Stimulated activated CD4-positive, alpha-beta T cell treated with anti-CD3 and anti-CD28 coated beads, Interleukin-12 subunit alpha, Interleukin-12 subunit beta, amount 100 ng/mL, for 48 hours (primary cell): ENCODE measurements at places on chromosomes 3 and 15.

DNA sequence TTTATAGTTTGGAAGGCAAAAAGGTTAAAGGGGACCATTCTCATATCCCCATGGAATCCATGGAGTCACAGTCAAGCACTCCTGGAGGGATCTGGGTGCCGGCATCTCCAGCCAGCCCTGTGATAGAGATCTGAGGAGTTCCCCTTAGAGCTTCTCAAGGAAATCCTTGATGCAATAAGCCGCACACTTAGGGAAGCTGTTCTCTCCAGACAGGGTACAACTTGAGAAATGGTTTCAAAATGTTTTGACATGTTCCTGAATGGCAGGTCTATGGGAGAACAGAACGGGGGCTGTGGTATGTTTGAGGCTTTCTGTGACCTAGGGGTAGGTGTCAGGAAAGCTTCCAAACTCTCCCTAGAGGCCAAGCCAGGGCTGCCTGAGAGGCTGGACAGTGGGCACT lies 292.9 kb downstream of the TLE3 start:
- no peak for DNase-seq

DNA sequence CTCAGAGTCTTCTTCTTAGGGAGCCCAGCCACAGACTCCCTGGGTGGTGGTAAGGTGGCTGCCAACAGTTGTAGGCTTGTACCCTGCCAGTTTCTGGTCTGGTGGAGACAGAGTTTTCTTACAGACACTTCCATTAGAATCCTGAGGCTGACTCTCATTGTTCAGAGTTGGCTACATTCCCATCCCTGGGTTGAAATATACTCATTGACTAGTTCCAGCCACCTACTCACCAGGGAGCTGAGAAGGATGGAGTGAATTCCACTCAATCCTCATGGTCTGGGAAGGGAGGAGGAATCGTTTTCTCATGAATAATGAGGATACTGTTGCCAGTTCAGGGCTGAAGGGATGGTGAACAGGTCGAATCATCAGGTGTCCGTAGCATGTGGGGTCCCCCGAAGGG lies 226.5 kb upstream of the PROK2 start:
- no peak for DNase-seq

DNA sequence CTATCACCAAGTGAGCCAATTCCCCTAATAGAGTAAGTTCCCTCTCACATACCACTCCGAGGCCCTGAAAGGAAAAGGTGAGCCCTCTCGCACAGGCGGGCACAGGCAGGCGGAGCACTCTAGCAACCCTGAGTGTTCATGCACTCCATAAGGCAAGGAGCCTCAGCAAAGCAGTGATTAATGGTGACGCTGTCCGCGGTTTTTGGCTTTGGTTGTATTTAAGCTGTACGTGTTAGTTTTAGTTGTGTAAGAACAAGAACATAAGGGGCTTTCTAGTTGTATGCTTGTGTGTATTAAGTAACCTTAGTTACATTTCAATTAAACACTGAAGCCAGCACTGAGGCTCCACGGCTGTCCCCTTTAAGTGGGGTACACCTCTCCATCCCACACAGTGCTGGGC lies 33.1 kb downstream of the KLHL25 start:
- DNase-seq, result no peak

DNA sequence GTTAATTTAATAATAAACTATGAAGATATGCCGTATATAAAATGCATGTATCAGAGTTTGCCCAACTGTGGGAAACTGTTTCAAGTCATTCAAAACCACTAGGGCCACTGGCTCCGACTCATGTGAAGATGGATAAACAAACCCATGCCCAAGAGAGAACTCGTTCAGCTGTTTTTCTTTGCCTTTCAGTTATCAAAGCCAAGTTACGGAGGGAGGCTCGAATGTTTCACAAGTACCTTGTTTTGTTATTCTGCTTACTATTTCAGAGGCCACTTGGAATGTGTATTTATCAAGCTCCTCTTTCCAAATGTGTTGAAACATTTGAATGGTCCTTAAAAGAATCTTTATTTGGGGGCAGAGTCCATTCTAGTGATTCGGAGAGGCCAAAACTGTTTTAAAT lies 82.1 kb downstream of the DUT start:
- DNase-seq, result no peak

DNA sequence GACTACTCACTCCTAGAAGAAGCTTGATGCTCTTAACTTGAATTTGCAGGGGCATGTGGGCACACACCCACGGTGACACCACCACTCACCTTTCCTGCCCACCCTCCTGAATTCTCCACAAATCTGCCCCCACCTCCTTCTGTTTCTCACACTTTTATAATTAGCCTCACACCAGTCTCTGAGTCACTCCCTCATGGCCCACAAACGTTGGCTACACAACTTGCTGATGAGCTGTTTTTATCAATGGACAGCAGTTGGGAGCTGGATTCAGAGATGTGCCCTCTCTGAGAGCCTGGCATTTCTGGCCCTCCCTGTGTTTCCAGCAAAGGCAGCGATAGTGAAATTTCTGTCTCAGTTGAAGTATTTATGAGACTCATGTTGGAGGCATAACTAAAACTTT lies 1.3 kb downstream of the COLQ start:
- no peak for DNase-seq

DNA sequence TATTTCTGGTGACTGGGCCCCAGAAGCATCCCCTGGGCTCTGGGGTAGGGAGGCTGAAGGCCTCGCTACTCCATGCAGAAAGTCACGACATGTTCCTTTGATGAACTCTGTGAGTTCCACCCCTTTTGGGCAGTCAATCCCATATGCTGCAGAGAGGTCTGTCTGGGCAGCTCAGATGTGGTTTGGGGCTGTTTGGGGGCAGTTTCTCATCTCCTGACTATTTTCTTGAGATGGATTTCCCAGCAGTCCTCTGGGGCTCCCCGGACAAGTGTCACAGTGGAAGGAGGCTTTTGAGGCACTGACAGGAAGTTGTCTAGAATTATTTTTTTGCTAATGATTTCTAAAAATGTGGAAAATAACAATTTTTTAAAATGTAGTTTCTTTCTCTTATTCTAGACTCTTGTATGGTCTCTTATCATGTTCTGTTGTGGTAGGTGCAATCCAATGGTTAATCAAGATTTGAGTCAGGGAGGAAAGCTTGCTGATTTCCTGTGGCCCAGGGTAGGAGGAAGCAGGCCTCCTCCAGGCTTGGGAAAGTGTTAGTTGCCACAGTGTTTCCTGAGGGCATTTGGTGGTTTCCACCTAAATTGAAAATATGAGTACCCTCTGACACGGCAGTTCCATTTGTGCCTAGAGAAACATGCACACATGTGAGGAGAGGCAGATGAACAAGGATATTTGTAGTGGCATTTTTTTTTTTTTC lies 19.9 kb upstream of the TATDN2 start:
- peak; percentile 47 for DNase-seq

DNA sequence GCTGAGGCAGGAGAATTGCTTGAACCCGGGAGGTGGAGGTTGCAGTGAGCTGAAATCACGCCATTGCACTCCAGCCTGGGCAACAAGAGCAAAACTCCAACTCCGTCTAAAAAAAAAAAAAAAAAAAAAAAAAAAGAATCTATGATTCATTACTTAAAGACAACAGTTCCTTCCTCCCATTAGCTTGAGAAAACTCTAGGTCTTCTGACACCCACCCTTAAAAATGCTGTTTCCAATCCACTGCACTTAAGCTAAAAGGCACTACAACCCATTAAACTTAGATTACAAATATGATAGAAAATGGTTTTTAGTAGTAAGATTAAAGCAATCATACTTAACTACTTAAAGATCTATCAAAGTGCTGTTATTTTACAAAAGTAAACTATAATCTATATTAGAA lies 40.0 kb upstream of the BHLHE40 start:
- no peak for DNase-seq

GRCh38 chr3:99885851-99886250 lies 68.2 kb downstream of the CMSS1 start:
- DNase-seq, result no peak

DNA sequence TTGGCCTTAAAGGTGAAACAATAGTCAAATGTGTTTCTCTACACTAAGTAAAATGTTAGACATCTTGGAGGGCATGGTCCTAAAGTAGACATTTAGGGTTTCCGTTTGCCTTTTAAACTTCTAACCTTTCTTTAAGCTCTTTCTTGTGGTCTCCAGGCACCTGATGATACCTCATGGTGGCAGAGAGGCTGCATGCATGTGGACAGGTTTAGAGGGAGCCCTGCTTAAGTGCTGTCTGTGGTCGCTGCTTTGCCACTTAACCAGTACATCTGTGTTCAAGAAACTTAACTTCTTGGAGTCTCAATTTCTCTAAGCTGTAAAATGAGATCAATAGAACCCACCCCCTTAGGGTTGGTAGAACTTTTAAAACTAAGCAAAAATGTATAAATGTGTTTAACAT lies 6.2 kb downstream of the MITF start:
- DNase-seq, result no peak

GRCh38 chr15:65409036-65409631 lies 13.6 kb downstream of the IGDCC4 start:
- no peak for DNase-seq

DNA sequence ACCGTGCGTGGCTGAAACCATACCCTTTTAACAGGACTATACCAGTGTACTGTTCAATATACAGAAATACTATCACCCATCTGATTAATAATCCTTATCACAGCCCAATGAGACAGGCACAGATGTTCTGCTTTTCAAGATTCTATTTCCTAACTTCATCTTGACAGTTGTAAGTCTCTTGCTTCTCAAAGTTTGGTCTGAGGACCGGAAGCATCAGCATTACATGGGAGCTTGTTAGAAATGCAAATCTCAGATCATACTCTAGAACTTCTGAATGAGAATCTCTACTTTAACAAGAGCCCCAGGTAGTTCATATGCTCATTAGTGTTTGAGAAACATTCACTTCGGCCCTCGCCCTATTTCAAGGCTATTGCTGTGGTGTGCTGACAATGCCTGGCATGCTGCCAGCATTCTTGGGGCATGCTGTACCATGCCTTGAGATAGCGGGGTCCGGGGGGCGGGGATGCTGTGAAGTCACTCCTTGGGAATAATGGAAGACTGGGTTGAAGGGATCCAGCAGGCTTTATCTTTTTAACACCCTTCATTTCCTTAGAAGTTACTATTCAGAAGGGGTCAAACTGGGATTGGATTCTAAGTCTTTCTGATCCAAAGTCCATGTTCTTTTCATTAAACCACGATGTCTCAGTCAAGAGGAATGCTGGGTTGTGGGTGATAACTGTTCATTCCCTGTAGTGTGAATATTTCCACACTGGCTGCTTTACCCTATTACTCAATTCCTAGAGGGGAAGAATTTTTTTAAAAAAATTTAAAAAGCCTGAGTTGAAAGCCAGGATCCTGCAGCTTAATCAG lies 194.7 kb downstream of the LPP start:
- no peak for DNase-seq

DNA sequence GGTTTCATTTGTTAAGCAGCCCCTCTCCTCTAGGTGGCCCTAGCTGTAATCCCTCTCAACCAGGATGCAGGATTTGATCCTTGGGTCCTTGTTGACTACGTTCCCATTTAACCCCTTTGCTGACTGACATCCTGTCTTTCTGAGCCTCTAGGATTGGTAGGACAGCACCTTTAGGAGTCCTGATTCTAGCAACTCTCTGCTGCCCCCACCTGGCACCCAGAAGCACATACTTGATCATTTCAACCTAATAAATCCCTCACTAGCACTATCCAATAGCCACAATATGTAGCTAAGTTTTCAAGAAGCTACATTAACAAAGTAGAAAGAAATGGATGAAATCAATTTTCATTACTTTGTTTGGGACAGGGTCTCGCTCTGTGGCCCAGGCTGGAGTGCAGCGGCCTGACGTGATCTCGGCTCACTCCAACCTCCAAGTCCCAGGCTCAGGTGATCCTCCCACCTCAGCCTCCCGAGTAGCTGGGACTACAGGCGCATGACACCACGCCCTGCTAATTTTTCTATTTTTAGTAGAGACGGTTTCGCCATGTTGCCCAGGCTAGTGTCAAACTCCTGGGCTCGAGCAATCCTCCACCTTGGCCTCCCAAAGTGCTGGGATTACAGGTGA lies 28.3 kb downstream of the RSL24D1 start:
- DNase-seq, result peak; percentile 51

DNA sequence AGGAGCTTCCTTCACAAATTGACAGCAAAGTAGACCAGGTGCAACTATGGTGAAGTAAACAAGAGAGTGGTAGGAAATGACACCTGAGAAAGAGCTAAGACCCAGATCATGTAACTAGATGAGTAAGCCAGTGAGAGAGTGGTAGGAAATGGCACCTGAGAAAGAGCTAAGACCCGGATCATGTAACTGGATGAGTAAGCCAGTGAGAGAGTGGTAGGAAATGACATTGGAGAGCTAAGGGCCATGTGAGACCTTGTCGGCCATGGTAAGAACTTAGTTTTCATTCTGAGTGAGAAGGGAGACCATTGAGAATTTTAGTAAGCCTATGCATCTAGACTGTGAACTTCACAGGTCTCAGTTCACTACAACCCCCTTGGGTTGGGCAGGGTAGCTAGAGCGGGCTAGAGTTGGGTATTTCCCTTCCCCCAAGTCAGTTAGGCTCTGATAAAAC lies 5.4 kb upstream of the SENP7 start:
- peak; percentile 52 for DNase-seq

DNA sequence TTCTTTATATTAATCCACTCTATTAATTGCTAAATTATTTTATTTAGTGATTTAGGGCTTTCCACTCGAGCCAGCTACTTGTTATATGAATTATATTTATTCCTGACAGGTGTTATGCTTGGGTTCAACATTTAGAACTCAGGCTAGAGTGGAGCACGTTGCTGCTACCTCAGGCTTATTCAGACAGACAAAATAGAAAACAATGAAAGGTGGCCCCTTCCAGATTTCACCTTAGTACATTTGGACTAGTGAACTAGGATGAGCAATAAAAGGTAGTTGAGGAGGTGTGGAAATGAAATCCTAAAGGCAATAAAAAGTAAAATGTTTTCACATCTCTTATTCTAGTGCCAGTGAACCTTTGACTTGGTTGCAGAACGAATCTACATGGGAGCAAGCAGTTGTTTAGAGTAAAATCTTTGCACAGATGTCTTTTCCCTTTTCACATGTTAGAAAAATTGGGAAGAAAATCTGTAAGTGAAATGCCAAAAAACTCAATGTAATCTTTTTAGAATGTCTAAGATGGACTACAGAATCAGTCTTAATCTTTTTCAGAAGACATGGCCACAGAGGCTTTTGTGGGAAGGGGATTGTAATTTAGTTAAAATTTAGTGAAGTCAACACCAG lies 63.8 kb downstream of the AKAP13 start:
- no peak for DNase-seq

- DNase-seq, result no peak
Observed at GRCh38 chr3:47890828-47891612, 88.1 kb downstream of the DHX30 start.

GRCh38 chr3:28485164-28485563 lies 136.5 kb upstream of the AZI2 start:
- no peak for DNase-seq

- no peak for DNase-seq
Observed at GRCh38 chr3:25153561-25153960, 274.5 kb upstream of the RARB start.

DNA sequence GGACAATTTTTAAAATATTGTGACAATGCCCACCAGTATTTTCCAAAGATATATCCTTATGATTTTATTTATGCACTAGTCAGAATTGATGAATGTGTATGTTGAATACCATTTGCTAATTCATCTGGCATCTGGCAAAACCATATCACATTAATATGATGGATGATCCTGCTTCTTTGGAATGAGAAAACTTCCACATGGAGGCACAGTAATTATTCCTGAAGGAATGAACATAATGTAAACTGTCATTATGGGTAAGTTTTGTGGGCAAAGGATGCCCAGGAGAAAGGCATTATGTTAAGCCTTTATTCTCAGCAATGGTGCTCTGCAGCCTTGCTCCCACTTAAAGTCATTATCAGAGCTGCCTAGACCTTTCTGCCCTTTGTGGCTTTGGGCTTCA lies 113.0 kb upstream of the MME start:
- no peak for DNase-seq

GRCh38 chr3:152328841-152329240 lies 60.1 kb downstream of the MBNL1 start:
- DNase-seq, result no peak

GRCh38 chr3:122081543-122082247 lies 26.5 kb downstream of the CD86 start:
- DNase-seq, result no peak
